ENCODE measurements at places on chromosomes 3 and 15.

- DNase-seq, result no peak
These were observed 33.4 kb upstream of the KLHL25 start for GRCh38 chr15:85828126-85828525.

GRCh38 chr3:14153663-14154062 lies 24.7 kb downstream of the XPC start:
- no peak for DNase-seq

- DNase-seq, result no peak
These were observed 55.7 kb downstream of the UMPS start for GRCh38 chr3:124785973-124786372.

- no peak for DNase-seq
These were observed 7.7 kb downstream of the SLCO3A1 start for GRCh38 chr15:91861223-91861622.

DNA sequence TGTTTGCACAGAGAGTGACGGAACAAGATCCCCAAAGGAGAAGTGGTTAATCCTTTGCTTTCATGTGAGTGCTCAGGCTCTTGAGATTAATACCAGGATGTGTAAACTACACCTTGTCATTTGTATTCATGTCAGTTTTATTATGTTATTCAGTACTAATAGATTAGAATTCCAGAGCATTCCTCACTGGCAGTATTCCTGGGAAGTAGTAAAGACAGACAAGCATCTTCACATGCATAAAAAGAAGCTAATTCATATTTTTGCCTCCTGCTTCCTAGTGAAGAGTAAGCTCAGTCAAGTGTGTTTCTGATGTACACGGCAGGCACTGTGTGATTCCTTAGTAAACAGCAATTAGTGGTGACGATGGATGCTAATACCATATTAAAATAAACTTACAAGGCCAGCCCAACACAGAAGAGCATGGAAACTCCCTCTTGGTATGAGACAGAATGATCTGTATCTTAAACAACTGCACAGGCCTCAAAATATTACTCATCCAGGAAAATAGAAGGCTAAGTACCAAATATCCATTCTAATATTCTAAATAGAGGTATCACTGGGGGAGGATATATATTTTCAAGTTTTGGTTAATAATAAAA lies 336.8 kb upstream of the MCTP2 start:
- peak; percentile 15 for DNase-seq

GRCh38 chr15:76309601-76310330 lies 1.5 kb downstream of the ETFA start:
- DNase-seq, result no peak

DNA sequence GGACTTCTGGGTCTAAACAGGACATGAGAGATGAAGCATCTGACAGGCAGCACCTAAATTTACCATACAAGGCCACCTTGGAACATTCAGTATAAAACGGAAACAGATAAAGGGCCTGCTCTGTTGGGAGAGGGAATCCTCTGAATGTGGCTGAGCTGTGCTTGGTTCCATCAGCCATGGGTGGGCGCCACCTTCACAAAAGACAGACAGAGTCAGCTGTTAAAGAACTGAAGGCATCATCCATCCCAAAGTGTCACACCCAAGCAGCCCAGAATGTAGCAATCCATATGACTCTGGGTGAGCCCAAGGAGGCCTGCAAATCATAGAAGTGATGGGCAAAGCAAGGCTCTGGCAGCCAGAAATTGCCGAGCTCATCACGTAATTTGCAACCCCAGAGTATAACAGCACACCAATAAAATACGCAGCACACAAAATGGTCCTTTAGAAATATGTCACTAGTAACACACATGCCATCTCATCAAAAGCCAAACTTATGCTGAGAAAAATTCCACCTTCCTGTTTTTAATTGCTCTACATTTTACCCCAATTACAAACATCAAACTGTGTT lies 24.8 kb upstream of the RBP1 start:
- peak; percentile 9 for DNase-seq

GRCh38 chr3:138220242-138220641 lies 33.1 kb downstream of the ARMC8 start:
- no peak for DNase-seq

GRCh38 chr3:132456571-132456970 lies 39.3 kb downstream of the DNAJC13 start:
- no peak for DNase-seq

- DNase-seq, result no peak
These were observed 114.2 kb upstream of the AZI2 start for GRCh38 chr3:28462866-28463265.

DNA sequence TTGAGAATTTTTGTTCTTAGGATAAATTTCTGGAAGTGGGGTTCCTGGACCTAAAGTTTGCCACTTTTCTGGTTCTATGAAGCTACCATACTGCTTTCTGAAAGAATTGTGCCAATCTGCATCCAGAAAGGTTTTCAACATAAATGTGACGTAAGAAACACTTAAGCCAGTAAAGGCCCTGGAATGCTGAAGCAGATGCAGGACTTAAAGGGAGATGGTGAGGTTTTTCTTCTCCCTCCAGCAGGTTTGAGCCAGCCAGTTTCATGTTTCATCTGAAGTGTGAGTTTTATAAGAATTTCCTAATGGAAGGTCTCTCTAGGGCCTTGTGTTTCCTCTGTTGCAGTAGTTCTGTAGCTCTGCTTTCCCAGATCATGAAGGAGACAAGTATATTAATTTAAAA lies 33.1 kb downstream of the ZNF592 start:
- DNase-seq, result no peak

- DNase-seq, result peak; percentile 29
These were observed 42.2 kb downstream of the SYN2 start for GRCh38 chr3:12046406-12046805.

DNA sequence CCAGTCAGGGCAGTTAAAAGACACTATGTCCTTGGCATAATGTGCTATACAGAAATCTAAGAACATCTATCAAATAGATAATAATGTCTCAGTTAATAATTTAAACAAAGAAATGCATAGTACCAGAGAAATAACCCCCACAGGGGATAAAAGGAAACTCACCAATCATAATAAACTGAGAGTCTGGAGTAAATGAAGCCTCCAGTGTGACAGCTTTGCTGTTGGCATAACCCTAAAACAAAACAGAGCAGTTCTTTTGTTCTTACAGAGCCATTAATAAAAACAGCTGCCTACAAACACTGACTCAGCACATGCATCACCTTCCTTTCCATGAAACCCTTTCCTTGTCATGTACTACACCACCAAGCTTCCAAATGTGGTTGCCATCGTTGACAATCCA lies 13.5 kb downstream of the PPM1M start:
- DNase-seq, result no peak

DNA sequence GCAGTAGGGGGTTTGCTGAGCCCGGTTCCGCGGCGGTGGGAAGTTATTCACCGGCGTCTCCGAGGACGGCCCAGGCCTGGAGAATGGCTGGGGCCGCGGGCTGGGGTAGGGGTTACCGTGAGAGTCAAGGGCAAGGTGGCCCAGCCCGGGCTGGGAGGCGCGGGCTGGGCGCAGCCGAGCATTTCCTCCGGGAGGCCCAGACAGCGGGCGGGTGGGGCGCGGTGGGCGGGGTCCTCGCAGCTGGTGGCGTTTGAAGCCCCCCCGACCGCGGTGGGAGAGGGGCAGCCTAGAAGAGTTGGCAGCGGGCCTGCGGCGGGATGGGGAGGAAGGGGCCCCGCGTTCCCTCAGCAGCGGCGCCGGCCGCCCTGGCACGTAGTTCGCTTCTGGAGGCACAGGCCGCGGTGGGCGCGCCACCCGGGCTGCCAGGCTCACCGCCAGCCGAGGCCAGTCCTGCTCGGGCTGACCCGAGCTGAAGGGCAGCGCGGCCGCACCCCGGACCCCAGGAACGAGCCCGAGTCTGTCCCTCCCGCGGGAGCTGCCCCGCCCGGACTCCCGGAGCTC lies 960 bp upstream of the KLF13 start:
- DNase-seq, result peak; percentile 38

DNA sequence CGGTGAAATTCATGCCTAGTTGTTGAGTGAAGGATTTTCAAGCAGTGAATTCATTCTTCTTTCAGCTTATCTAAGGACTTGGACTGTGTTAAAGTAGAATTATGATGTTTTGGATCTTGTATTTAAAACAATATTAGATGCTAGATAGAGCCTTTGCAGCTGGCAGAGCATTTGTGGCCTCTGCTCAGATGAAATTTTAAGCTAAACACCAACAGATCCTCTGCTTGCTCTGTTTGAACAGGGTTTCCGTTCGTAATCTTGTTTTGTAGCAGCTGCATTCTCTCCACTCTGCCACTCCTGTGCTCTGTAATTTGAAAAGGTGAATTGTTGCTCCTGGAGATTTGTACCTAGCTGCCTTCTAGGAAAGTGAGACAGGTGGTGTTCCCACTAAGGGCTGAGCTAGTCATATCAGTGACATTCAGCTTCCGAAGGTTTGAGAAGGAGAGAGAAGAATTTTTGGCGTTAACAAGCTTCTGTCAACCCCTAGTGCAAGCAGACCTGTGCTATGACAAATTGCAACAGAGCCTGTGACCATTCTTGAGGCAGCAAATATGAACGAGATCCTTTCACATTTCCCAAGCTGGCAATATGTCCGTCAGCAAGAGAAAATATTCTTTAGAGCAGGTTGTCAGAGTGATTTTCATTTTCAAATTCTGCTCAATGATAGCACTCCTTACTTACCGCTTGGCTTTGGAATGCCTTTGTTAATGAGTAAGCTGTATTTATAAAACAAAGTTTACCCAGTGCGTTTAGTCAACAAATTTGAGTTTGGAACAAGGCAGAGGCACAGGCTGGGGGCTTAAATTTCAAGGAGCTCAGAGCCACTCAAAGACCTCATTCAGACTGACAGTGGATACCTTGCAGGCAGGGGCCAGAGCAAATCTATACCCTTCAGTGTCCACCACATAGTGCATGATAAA lies 5.3 kb downstream of the CHST2 start:
- no peak for DNase-seq

DNA sequence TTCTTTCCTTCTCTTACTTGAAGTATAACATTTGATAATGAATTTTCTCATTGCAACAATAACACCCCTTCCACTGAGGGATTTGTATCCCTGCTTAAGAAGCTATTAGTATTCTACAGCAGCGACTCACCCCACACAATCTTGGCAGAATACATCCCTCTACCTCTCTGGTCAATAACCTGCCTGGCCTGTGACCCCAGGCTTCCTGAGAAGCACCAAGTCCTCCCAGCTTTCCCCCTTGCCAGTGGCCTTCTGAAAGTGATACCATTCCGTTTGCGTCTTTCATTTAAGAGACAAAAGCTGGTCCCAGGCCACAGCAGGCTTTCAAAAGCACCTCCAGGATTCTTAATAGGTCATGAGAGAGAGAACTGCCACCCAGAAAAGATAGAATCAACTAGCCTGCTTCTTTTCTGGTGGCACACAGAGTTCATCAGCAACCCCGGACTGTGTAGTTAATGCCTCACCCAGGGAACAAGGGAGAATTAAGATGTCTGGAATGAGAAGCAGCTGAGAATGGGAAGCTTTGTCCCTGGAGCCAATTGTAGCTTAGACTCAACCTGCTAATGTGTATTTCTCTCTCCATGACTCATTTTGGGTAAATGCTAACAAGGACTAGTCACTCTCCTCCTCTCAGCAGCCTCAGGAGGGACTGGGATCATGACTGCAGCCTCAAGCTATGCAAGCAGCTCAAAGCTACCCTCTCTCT lies 101.0 kb upstream of the CPNE4 start:
- DNase-seq, result no peak

GRCh38 chr3:151806838-151807237 lies 7.1 kb upstream of the AADAC start:
- DNase-seq, result no peak

- no peak for DNase-seq
These were observed 33.6 kb upstream of the SEC13 start for GRCh38 chr3:10354361-10355015.

DNA sequence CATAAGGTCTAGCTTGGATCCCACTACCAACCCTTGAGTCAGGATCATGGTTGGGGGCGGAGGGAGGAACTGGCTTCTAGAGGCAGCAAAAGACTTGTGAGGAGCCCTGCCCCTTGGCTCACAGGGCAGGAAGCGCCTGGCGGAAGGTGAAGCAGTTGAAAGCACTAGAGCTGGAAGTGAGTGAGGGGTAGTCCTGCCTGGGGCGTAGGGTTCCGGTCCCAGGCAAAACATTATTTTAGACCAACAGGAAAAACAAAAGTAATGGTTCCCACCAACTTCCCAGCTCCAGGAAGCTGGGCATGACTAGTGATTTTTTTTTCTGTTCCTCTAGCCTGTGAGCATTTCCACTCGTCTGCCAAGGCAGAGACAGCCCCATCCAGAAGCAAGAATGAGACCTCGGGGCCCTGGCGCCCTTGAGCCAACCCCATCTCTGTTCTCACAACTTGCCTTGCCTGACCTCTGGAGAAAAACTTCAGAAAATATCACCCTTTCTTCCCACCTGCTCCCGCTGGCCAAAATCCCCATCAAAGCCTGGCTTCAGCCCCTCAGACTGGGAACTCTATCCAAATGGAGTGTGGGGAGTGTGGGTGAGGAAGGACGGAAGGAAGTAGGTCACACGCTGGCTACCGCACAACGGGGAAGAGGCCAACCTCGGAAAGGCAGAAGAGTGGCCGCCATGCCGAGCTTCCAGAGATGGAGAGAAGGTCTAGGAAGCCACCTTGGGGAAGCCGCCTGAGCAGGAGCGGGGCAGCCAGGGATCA lies 57.5 kb downstream of the RBPMS2 start:
- DNase-seq, result no peak

GRCh38 chr3:128229106-128229857 lies 76.0 kb downstream of the EEFSEC start:
- DNase-seq, result no peak

- DNase-seq, result no peak
These were observed 740 bp upstream of the NSMCE3 start for GRCh38 chr15:29270169-29270955.

GRCh38 chr3:157499342-157499963 lies 3.8 kb downstream of the VEPH1 start:
- no peak for DNase-seq

DNA sequence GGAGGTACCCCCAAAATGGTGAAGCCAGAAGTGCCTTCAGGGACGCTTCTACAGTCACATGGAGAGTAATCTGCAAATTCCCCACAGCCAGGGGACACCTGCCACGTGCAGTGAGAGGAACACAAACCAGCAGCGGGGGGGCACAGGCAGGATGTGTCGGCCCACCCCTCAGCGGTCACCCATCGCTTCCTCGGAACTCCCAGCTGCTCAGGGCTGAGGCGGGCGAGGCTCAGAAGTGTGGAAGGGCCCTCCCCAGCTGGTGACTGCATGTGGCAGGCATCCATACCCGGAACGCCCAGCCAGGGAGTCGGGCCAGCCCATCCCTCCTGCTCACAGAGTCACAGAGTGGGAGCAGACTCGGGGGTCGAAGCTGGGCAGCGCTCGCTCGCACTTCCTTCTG lies 63.7 kb downstream of the SLC12A8 start:
- no peak for DNase-seq

- DNase-seq, result no peak
These were observed 50.1 kb upstream of the ABHD2 start for GRCh38 chr15:89038146-89038545.

DNA sequence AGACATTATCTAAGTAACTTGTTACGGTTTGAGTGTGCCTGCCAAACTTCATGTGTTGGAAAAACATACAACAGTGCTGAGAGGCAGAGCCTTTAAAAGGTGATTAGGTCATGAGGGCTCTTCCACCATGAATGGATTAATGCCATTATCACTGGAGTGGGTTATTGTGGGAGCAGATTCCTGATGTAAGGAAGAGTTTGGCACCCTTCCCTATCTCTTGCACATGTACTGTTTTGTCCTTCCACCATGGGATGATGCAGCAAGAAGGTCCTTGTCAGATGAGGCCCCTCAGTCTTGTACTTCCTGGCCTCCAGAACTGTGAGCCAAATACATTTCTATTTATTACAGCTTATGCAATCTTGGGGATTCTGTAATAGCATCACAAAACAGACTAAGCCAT lies 413.9 kb downstream of the EPHA3 start:
- DNase-seq, result no peak

- no peak for DNase-seq
These were observed 25.2 kb downstream of the PIGB start for GRCh38 chr15:55344206-55344605.

Data from NCI-H345 (cell line).